ENCODE measurements at places on chromosomes 1 and 21. TPM values are rescaled to one million over a fixed set of nuclear protein-coding genes. Genes with fewer than 3 reads are reported as not detected.

The AIRE gene
- total RNA-seq = not detected

The ZFP69B gene
- 8.0 TPM for total RNA-seq

The TRNP1 gene
- 0.40 TPM for total RNA-seq

The OR2AK2 gene
- not detected for total RNA-seq

The LGR6 gene
- total RNA-seq = 0.06 TPM

The EPHA2 gene
- not detected for total RNA-seq
